ENCODE measurements at places on chromosomes 3 and 15.

GRCh38 chr3:186915806-186916796 lies 14.2 kb upstream of the ST6GAL1 start:
- DNase-seq = no peak

- no peak for DNase-seq
Measured at GRCh38 chr3:41522612-41523011, 323.3 kb downstream of the CTNNB1 start.

DNA sequence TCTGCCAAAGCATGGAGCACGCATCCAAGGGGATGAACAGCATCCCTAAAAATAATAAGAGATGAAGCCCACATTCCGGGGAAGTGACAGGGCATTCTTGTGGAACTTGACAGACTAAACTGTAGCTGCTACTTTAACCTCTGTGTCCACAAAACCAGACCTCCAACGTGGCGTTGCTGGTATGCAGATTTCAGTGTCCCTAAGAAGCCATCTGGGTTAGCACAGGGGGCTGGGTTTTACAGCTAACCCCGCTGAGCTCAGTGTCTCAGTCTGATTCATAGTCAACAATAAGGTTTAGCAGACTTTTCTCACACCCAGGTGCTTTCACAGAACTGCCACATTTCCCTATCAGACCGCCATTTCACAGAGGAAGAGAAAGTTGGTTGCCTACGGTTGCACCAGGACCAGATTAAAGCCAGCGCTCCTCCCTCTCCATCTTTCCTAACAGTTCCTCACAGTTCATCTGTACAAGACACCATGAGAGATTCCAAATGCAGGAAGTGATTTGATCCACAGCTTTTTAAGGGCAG lies 61.6 kb upstream of the CTDSPL start:
- no peak for DNase-seq

- DNase-seq = no peak
Measured at GRCh38 chr15:64917211-64917610, 5.5 kb downstream of the ANKDD1A start.

GRCh38 chr3:57752307-57752706 lies 3.8 kb upstream of the SLMAP start:
- peak; percentile 76 for DNase-seq

DNA sequence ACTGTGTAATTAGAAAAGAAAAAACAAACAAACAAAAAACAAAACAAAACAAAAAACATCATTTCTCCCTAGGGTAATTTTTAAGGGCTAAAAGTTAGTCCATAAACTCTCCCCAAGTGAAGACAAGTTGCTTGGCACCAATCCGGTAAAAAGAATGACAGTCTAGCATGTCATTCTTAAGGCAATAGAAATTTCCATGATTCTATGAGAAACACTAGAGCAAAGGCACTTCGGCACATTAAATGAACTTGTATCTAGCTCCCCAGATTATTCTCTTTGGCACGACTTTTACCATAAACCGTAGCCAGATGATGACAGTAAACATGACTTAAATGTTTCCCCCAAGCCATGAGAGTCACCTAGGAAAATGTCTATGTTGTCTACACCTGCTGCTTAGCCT lies 10.1 kb downstream of the COL8A1 start:
- no peak for DNase-seq

GRCh38 chr3:138253609-138254008 lies 66.5 kb downstream of the ARMC8 start:
- DNase-seq = no peak

DNA sequence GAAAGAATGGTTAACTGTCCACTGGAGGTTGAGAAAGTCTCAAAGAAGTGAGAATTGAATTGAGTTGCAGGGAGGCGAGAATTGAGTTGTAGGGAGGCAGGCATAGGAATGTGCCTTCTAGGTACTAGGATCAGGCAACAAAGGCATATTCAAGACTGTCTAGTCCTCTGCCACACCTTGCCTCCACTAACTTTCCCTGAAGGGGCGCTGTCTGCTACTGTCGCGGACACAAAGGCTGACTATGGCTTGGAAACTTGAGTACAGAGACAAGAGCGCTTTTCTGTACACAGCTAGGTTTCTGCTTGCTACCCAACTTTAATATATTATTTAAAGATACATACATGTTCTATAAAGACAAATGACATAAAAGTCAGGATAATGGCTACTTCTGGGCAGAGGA lies 10.4 kb upstream of the FBXL22 start:
- no peak for DNase-seq

DNA sequence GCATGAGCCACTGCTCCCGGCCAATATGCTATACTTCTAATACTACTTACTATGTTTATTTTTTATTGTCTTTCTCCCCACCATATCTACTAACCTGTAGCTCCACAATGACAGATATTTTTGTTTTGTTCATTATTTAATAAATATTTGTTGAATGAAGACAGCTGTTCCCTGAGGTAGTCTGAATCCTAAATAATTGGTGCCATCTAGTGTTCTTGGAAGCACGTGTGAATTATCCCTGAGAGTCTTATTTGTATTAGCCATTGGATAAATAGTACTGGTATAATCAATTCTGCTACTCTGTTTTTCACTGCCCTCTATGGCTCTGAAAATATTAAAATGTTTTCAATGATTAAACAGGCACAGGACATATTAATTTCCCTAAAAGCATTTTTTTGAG lies 5.6 kb upstream of the APPL1 start:
- DNase-seq = no peak

DNA sequence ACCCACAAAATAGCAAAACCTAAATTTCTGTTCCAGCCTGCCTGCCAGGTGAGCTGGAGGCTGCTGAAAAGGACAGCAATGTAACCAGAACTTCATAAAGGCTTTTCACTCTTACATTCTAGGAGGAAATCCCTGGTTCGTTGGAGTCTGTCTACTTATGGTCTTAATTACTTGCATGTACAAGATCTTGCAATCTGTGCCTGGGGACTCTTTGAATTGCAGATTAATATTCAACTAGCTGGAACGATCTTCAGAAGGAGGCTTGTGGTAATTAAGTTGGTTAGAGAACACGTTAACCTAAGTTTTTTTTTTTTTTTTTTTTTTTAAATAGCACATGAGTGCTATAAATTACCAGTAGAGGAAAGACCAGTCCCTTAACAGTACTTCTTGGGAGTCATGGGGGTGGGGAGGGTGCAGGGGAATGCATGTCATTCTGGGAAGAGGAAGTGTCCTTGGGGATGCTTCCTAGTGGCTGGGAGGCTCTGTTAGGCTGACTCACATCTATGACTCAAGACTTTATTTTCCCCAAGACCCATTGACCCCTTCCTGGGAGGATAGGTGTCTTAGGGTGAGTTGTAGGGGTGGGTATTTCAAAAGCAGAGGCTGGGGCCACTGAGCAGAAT lies 139.8 kb downstream of the RAB11A start:
- DNase-seq = peak; percentile 45

- peak; percentile 90 for DNase-seq
Measured at GRCh38 chr3:177827511-177828207, 630.4 kb upstream of the TBL1XR1 start.

DNA sequence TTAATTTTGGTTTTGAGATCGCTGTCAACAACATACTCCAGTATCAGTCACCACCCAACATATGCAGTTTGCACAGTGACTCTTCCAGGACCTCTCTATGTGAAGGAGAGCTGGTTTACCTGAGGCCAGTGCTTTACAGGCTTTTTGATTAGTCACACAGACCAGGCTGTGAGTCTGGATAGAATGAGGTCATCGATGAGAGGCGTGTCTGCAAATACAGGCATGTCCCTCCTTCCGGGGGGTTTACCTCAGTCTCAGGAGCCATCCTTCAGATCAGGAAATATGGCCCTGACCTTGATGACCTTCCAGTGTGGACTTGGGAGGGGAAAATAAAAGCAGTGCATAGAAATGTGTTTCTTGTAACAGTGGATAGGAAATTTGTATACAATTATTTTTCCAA lies 46.9 kb downstream of the KBTBD12 start:
- DNase-seq = peak; percentile 80

GRCh38 chr3:122103821-122104514 lies 48.8 kb downstream of the CD86 start:
- DNase-seq = no peak

GRCh38 chr3:2303566-2303965 lies 204.9 kb downstream of the CNTN4 start:
- DNase-seq = no peak

GRCh38 chr3:4936982-4937614 lies 42.1 kb upstream of the BHLHE40 start:
- no peak for DNase-seq

DNA sequence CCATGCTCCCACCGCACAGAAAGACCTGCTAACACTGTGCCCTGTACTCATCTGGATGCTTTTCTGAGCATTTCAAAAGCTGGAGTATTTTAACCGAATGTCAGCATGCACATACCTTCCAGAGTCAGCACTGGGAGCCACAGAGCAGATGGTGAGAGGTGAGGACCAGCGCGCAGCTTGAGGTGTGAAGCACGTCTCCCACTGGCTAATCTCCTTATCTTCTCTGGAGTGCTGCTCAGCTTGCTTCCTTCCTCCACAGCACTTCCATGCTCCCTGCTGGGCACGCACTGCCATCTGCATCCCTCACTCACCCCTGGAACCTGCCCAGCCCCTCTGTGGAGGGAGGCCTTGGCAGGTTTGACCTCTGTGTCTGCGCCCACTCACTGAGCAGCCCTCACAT lies at the start of gene GNB5:
Gene GNB5 (minus strand): TSS at position 186 of the 400 bp plus-strand sequence. CDS start 6,716 bp downstream, outside the sequence.
- DNase-seq = no peak
